Activated CD8-positive, alpha-beta memory T cell treated with anti-CD3 and anti-CD28 coated beads for 36 hours (primary cell): ENCODE measurements at places on chromosomes 7 and 10. TPM values are rescaled to one million over a fixed set of nuclear protein-coding genes. Genes with fewer than 3 reads are reported as not detected.

LIPK gene
- not detected for total RNA-seq

CADPS2 gene
- not detected for total RNA-seq

SPDYE8 gene
- not detected for total RNA-seq

ZNF853 gene
- 3.4 TPM for total RNA-seq

GLI3 gene
- 0.15 TPM for total RNA-seq

PON1 gene
- total RNA-seq: not detected

AFAP1L2 gene
- total RNA-seq: 3.2 TPM

ANKRD26 gene
- 9.7 TPM for total RNA-seq

C10orf53 gene
- not detected for total RNA-seq

NUDT1 gene
- total RNA-seq: 85.5 TPM

NXPH1 gene
- not detected for total RNA-seq

ZNF487 gene
- total RNA-seq: 1.8 TPM

FAM25C gene
- total RNA-seq: not detected

ZNF485 gene
- 6.5 TPM for total RNA-seq

ARMC3 gene
- total RNA-seq: not detected

TACR2 gene
- not detected for total RNA-seq

FAM20C gene
- 1.5 TPM for total RNA-seq

HKDC1 gene
- total RNA-seq: not detected

IKZF1 gene
- 232 TPM for total RNA-seq

TMEM273 gene
- 78.7 TPM for total RNA-seq

OPN1SW gene
- total RNA-seq: not detected

TUBAL3 gene
- total RNA-seq: not detected

AOC1 gene
- not detected for total RNA-seq

GFRA1 gene
- not detected for total RNA-seq

C10orf105 gene
- total RNA-seq: 0.15 TPM

IKZF5 gene
- 23.1 TPM for total RNA-seq

SEC24C gene
- total RNA-seq: 89.9 TPM

GAD2 gene
- total RNA-seq: not detected

ZNF680 gene
- 8.2 TPM for total RNA-seq

GDF2 gene
- not detected for total RNA-seq

PHKG1 gene
- 1.6 TPM for total RNA-seq

CAMK2B gene
- total RNA-seq: 0.40 TPM

EN2 gene
- total RNA-seq: not detected

PGAM2 gene
- not detected for total RNA-seq

SLC29A3 gene
- total RNA-seq: 5.8 TPM

SFMBT2 gene
- 22.6 TPM for total RNA-seq

ZDHHC4 gene
- 30.1 TPM for total RNA-seq

CYP2C18 gene
- total RNA-seq: not detected

GJD4 gene
- total RNA-seq: not detected

ZNRF2 gene
- total RNA-seq: 8.5 TPM

GDI2 gene
- 305 TPM for total RNA-seq

PNLIP gene
- total RNA-seq: not detected

SPDYE9 gene
- not detected for total RNA-seq

ATG9B gene
- 6.3 TPM for total RNA-seq

VPS50 gene
- total RNA-seq: 26.0 TPM

FGFBP3 gene
- 3.3 TPM for total RNA-seq

SOSTDC1 gene
- not detected for total RNA-seq

CYP26C1 gene
- 0.06 TPM for total RNA-seq

UCN3 gene
- total RNA-seq: not detected

ZNF727 gene
- 0.10 TPM for total RNA-seq

RARRES2 gene
- total RNA-seq: not detected

FXYD4 gene
- not detected for total RNA-seq

LRRC4 gene
- not detected for total RNA-seq

RNF148 gene
- not detected for total RNA-seq

ASB15 gene
- total RNA-seq: not detected

TRIP6 gene
- 35.8 TPM for total RNA-seq

SPAM1 gene
- not detected for total RNA-seq

COMTD1 gene
- 46.4 TPM for total RNA-seq

ITPRID1 gene
- total RNA-seq: not detected

ADARB2 gene
- not detected for total RNA-seq
